PC-3 (cell line): ENCODE measurements at places on chromosomes 6 and 20. TPM values are rescaled to one million over a fixed set of nuclear protein-coding genes. Genes with fewer than 3 reads are reported as not detected.

The VWA7 gene
- 0.98 and 1.9 TPM in 2 replicates for total RNA-seq

GRCh38 chr6:30802731-30803130, 58.4 kb upstream of the IER3 start:
- H3K4me1 ChIP-seq = no peaks in the 10 kb centered on the region
- H3K27me3 ChIP-seq = no peaks in the 10 kb centered on the region
- peak; percentile 14 for DNase-seq
- no peaks in the 10 kb centered on the region for H3K36me3 ChIP-seq
- no peak overlapping the region for H3K27ac ChIP-seq
- no peak overlapping the region for H3K4me3 ChIP-seq

- H3K27me3 ChIP-seq = no peaks in the 10 kb centered on the region
- no peaks in the 10 kb centered on the region for H3K36me3 ChIP-seq
- DNase-seq = peak; percentile 71
- H3K4me1 ChIP-seq = peaks cover 7% of the 10 kb centered on the region
- H3K27ac ChIP-seq = peak overlapping the region; percentile 58
Observed at GRCh38 chr6:29797135-29797534, 30.5 kb upstream of the HLA-G start.

GRCh38 chr6:30463242-30463641, 26.1 kb upstream of the HLA-E start:
- peaks cover 8% of the 10 kb centered on the region for H3K4me1 ChIP-seq
- H3K36me3 ChIP-seq = no peaks in the 10 kb centered on the region
- H3K27ac ChIP-seq = no peak overlapping the region

DNA sequence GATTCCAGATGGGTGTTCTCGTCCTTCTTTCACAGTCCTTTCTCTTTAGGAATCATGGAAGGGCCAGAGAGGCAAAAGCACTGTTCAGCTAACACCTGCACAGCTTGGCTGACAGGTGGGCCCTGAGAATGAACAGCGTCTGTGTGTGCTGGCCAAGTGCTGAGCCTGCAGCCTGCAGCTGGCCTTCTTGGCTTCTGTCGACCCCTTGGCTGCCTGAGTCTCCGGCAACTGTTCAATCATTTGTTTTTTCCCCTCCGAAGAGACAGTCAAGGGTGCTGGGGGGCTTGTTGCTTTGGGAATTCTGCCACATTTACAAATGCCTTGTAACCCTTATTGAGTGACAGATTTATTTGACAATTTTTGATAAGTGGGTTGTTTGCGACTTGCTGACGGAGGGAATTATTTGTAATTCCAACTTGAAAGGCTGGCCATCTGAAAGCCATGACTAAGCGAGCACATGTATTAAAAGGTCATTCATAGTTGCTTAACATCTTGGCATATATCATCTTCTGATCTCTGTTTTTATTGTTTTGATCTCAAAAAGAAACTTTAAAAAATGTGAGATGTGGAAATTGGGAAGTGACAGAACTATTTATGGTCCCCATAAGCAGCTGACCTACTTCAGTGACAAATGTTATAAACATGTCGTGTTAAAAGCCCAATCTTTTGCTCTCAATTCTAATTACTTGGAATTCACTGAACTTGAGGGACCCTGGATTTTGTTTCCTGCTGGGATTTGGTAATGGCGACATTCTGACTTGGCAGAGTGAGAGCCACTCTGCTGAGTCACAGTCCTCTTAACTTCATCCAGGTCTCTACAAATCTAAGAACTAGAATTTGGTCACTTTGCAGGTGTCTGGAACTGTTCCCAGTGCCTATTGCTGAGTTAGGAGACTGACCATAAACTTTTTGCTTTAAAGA, 41.9 kb upstream of the FERMT1 start:
- H3K4me1 ChIP-seq = no peaks in the 10 kb centered on the region; the same call in 1 of the 2 replicates
- peaks cover 72% of the 10 kb centered on the region for H3K27me3 ChIP-seq
- no peak overlapping the region for H3K4me3 ChIP-seq

DNA sequence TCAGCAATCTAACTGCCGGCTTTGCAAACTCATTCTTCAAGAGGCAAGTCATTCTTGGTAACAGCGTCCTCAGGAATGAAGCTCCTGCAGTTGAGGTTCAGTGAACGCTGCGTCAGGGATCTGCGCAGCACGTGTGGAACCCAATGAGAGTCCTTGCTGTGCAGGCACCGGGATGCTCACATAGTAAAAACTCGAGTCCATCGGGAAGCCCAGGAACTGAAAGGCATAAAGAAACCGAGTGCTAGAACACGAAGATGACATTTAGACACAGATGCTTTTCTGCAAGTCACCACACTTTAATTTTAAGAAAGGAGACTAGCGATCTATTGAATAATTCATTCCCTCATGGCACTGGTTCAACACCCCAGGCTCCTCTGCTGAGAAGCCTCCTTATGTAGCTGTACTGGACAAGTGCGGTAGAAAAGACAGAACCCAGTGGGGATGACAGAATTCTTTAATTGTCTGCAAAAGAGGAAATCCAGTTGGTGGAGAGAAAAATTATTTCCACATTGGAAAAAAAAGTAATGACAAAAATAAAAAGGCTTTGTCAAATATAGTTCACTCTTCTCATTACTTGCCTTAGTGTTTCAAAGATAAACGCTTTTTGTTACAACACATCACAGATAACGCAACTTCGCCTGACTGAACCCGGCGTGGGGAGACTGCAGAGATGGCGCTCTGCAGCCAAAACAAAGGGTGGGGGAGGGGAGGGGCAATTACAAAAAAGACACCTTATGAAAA, 1.9 kb upstream of the AFDN start:
- no peak overlapping the region; the same call in 1 of the 2 replicates for H3K4me3 ChIP-seq
- H3K36me3 ChIP-seq = no peaks in the 10 kb centered on the region
- DNase-seq = no peak
- H3K27me3 ChIP-seq = no peaks in the 10 kb centered on the region
- H3K4me1 ChIP-seq = peaks cover 19% of the 10 kb centered on the region
- no peak overlapping the region for H3K27ac ChIP-seq
